Omental fat pad (tissue), 4 donors: ENCODE measurements at places on chromosomes 7 and 10. TPM values are rescaled to one million over a fixed set of nuclear protein-coding genes. Genes with fewer than 3 reads are reported as not detected.

Gene COL13A1
- total RNA-seq = 0.60 TPM

GRCh38 chr10:129744134-129745111 is 219.7 kb downstream of the EBF3 start:
- DNase-seq = no peak

DNA sequence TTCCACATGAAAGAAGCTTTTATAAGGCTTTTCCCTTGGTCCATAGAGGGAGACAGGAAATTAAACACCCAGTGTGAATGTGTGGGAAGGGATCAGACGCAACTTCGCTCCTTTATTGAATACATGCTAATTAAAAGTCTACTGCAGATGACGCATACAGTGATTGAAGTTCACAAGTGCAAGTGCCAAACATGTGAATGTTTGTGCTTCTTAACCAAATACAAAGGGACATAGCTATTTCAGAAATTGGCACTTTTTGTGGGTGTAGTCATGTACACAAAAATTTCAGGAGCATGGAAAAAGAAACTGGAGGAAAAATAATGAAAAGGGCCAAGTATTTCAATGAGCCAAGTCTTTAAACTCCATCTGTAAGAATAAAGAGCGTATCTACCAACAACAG is 283.7 kb downstream of the SKAP2 start:
- no peak for DNase-seq

Gene PITX3
- total RNA-seq = not detected
